Thoracic aorta (tissue), 2 donors: ENCODE measurements at places on chromosomes 7 and 10. TPM values are rescaled to one million over a fixed set of nuclear protein-coding genes. Genes with fewer than 3 reads are reported as not detected.

GRCh38 chr10:17779784-17780183 lies 27.8 kb downstream of the TMEM236 start:
- H3K27me3 ChIP-seq = no peaks in the 10 kb centered on the region
- H3K36me3 ChIP-seq = no peaks in the 10 kb centered on the region
- peaks cover 13% of the 10 kb centered on the region for H3K4me1 ChIP-seq
- no peak overlapping the region for H3K27ac ChIP-seq
- DNase-seq = no peak

DNA sequence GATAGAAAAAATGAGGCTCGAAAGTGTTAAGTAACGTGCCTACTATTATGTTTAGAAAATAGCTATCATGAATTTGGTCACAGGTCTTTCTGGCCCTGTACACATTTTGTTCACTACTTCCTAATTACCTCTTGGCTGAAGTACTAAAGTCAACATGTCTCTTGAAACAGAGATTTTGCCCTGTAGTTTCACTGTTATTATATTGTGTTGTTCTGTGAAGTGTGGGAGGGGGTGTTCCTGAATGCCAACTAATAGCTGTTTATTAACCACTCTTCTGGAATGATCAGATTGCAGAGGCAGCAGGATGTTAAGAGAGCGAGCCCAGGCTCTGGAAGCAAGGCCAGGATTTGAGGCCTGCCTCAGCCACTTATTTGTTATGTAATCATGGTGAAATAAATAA lies 72.1 kb downstream of the RNF133 start:
- no peak overlapping the region for H3K4me3 ChIP-seq
- H3K27ac ChIP-seq = no peak overlapping the region
- H3K4me1 ChIP-seq = no peaks in the 10 kb centered on the region

DNA sequence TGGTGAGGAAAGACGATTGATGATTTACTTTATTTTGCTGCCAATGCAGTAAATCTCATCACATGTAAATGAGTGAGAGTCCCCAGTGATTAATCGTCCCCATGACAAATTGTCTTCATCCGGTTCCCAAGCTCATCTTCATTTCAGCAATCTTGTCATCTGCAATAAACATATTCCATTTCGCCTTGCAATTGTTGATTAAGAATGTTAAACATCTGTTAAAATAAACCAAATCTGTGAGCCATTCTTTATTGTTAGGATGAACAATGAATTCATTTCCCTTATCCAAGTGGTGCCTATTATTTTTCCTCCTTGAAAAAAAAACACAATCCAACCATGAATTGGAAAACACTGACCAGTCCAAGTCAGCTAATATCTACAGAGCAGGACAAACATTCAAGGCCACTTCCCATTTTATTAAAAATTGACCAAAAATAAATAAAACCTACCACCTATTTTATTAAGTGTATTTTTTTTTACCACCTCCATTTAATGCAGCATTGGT lies 36.5 kb downstream of the NPS start:
- no peak overlapping the region for H3K4me3 ChIP-seq

- no peaks in the 10 kb centered on the region for H3K27me3 ChIP-seq
- no peaks in the 10 kb centered on the region for H3K4me1 ChIP-seq
Measured at GRCh38 chr7:8365499-8366110, 67.8 kb upstream of the NXPH1 start.

- DNase-seq = no peak
Measured at GRCh38 chr10:3554121-3554522, 230.9 kb downstream of the KLF6 start.

DNA sequence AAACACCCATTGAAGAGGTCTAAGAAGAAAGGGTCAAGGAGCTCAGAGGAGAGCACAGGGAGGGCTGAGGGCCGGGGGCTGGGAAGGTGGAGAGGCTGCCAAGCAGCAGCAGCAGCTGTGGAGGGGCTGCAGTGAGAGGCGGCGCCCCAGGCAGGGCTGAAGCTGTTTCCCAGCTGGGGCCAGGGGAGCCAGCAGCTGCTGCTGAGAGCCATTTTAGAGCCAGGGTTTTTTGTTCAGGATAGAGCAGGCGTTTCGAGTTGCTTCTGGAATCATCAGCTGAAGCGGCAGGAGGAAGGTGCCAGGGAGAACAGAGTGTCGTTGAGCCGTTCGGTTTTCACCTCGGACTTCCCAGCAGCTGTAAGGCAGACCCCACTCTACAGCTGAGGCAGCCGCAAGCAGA lies 62.7 kb downstream of the LANCL2 start:
- DNase-seq = no peak
- H3K36me3 ChIP-seq = peaks cover 4% of the 10 kb centered on the region
- no peaks in the 10 kb centered on the region for H3K27me3 ChIP-seq
- peaks cover 8% of the 10 kb centered on the region for H3K4me1 ChIP-seq
- no peak overlapping the region for H3K4me3 ChIP-seq
- H3K27ac ChIP-seq = no peak overlapping the region

GRCh38 chr10:48239618-48240017 lies 34.9 kb downstream of the FRMPD2 start:
- H3K27ac ChIP-seq = no peak overlapping the region
- no peak for DNase-seq
- H3K4me1 ChIP-seq = no peaks in the 10 kb centered on the region
- H3K36me3 ChIP-seq = no peaks in the 10 kb centered on the region
- H3K4me3 ChIP-seq = no peak overlapping the region
- no peaks in the 10 kb centered on the region for H3K27me3 ChIP-seq

- H3K4me1 ChIP-seq = no peaks in the 10 kb centered on the region
- H3K27me3 ChIP-seq = no peaks in the 10 kb centered on the region
- DNase-seq = no peak
- H3K36me3 ChIP-seq = no peaks in the 10 kb centered on the region
- no peak overlapping the region for H3K27ac ChIP-seq
Measured at GRCh38 chr10:69959911-69960310, 92.7 kb upstream of the MACROH2A2 start.

DNA sequence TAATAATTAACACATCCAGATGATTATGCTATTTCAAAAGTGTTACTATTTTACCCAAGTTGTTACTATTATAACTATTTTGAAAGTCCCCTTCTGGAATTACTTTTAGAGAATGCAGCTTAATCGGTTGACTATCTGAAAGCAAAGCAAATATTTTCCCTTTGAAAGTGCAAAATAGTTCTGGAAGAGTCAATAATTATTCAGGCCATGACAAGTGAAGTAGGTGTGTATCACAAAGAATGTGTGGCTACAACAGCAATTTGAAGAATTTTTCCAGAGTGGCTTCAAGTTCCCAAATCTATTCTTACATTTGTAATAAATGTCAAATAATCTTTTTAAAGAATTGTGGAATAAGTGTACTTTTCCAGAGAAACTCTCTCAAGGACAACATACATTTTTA lies 42.8 kb downstream of the RNLS start:
- H3K4me1 ChIP-seq = peaks cover 24% of the 10 kb centered on the region
- H3K27ac ChIP-seq = no peak overlapping the region
- H3K4me3 ChIP-seq = no peak overlapping the region
- no peaks in the 10 kb centered on the region for H3K27me3 ChIP-seq

- no peak for DNase-seq
- H3K36me3 ChIP-seq = no peaks in the 10 kb centered on the region
- no peak overlapping the region for H3K27ac ChIP-seq
Measured at GRCh38 chr10:64537928-64538327, 1016.7 kb downstream of the REEP3 start.

DNA sequence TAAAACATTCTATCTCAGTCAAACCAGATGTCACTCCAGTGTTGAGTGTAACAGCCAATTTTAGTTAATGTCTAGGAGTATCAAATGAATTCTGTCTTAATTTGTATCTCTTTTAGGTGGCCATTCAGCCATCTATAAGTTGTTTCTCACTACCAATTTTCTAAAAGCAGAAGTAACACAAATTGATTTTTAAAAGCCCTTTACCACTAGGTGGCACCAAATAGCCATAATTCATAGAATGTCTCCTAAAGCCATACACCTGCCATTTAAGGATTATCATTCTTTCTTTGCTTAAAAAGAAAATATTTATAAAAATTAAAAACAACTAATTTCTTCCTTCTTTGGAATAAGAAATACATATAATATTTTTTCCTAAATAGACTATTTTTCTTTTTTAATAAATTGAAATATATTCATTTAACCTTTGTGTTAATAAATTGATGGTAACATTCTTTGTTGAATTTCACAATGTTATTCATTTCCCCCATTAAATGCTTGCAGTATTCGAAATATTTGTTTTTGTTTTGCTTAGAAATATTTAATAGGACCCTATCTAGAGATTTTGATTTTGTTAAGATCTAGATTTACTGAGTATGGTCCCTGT lies 107.8 kb upstream of the PPP1R3A start:
- H3K27me3 ChIP-seq = no peaks in the 10 kb centered on the region
- H3K4me3 ChIP-seq = no peak overlapping the region
- H3K27ac ChIP-seq = no peak overlapping the region
- H3K4me1 ChIP-seq = no peaks in the 10 kb centered on the region
- H3K36me3 ChIP-seq = no peaks in the 10 kb centered on the region
- no peak for DNase-seq

GRCh38 chr7:104906556-104906955 lies 107.4 kb upstream of the KMT2E start:
- H3K4me1 ChIP-seq = no peaks in the 10 kb centered on the region
- DNase-seq = no peak
- no peaks in the 10 kb centered on the region for H3K36me3 ChIP-seq
- no peaks in the 10 kb centered on the region for H3K27me3 ChIP-seq
- H3K27ac ChIP-seq = no peak overlapping the region

GRCh38 chr7:116836911-116837310 lies 25.5 kb upstream of the CAPZA2 start:
- no peaks in the 10 kb centered on the region for H3K27me3 ChIP-seq
- H3K4me1 ChIP-seq = no peaks in the 10 kb centered on the region
- no peak for DNase-seq
- H3K4me3 ChIP-seq = no peak overlapping the region
- no peaks in the 10 kb centered on the region for H3K36me3 ChIP-seq
- H3K27ac ChIP-seq = no peak overlapping the region

- DNase-seq = no peak
- no peaks in the 10 kb centered on the region for H3K36me3 ChIP-seq
- H3K27me3 ChIP-seq = no peaks in the 10 kb centered on the region
- no peak overlapping the region for H3K4me3 ChIP-seq
Measured at GRCh38 chr10:114649217-114649903, 8.7 kb downstream of the ABLIM1 start.

- no peaks in the 10 kb centered on the region for H3K27me3 ChIP-seq
- H3K4me3 ChIP-seq = no peak overlapping the region
- no peak for DNase-seq
Measured at GRCh38 chr10:4069491-4069890, 284.5 kb upstream of the KLF6 start.

DNA sequence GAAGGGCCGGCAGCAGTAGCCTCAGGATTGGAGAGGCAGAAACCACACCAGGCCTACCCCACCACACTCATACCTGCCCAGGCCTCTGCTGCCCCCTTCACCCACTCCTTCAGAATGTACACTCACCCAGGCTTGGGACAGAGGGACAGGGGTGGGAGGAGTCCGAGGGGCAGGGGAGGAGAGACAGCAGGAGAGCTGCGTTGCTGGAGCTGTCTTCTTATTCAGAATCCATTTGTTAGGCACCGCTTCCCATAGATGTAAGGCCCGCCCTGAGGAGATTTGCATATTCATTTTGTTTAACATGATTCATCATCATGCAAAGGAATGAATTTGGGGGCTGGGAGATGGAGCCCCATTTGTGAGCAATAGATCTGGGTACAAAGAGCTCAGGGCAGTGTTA lies 156.7 kb downstream of the CDH23 start:
- DNase-seq = no peak
- no peak overlapping the region for H3K27ac ChIP-seq
- H3K4me1 ChIP-seq = no peaks in the 10 kb centered on the region
- H3K27me3 ChIP-seq = no peaks in the 10 kb centered on the region
- no peaks in the 10 kb centered on the region for H3K36me3 ChIP-seq

DNA sequence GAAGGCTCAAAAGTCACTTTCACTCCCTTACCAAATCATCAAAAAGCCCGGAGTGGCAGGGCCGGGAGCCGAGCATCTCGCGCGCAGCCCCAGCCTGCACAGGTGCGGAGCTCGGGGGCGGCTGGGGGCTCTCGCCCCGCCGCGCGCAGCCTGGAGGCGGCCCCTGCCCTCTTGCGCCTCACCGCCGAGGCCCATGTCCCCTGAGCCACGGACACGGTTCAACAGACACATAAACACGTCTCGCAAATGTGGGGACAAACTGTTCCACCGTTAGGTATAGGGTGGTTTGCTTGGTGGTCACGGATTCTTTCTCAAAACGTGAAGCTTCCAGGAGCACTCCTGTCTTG lies 700 bp downstream of the GSAP start:
- no peaks in the 10 kb centered on the region for H3K27me3 ChIP-seq
- DNase-seq = no peak
- H3K27ac ChIP-seq = peak overlapping the region; percentile 50
- H3K4me3 ChIP-seq = peak overlapping the region; percentile 96
- no peaks in the 10 kb centered on the region for H3K36me3 ChIP-seq
- peaks cover 6% of the 10 kb centered on the region for H3K4me1 ChIP-seq

MLLT10 gene
- 35.1 TPM for total RNA-seq

ANXA8L1 gene
- total RNA-seq = not detected

CHN2 gene
- 22.6 TPM for total RNA-seq

SNX10 gene
- total RNA-seq = 5.6 TPM

IQUB gene
- 1.4 TPM for total RNA-seq

CTNNA3 gene
- total RNA-seq = 1.2 TPM

MYH16 gene
- not detected for total RNA-seq

MRLN gene
- not detected for total RNA-seq

INPP5A gene
- total RNA-seq = 142 TPM

IKZF1 gene
- total RNA-seq = 24.4 TPM
